ENCODE measurements at places on chromosomes 11 and 22.

DNA sequence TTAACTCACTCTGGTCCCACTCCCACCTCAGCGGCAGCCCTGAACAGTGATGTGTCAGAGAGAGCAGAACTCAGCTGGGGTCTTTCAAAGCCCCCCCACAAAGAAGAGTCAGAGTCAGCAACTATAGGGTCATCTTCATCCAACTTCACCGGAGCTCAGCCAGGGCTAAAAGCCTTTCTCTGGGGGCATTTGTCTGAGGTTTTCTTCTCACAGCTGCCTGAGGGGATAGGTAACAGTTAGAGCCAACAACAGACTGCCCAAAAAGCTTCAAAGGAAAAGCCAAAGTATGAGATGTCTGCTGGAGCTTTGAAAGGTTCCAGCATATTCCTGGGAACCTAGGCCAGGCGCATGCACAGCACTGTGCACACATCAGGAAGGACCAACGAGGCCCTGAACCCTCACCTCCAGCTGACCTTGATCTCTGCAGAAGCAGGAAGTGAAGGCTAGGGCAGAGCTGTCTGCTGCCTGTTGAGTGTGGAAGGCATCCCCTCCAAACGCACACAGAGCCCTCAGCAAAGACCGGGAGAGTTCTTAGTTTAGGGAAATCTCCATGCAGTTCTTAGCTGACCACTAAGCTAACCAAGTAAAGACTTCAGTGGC, 28.1 kb upstream of the COMT start:
- no peak for DNase-seq

DNA sequence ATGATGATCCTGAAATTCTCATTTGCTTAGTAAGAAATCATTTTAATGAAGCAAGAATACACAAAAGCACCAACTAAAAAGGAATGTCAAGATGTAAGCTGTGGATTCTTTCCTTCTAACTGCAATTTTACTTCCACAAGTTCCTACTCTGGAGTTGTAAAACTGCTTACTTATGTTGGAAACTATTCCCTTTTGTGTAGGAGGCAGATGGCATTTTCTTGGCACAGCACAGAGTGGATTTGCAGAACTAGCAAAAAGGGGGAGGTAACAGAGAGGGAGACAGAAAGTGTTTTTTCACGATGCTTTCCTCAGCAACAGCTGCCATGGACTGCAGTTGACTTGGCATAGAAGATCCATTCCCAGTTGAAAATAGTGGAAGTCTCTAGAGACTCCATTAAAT, 1112.0 kb upstream of the RAG2 start:
- peak; percentile 87 for DNase-seq

DNA sequence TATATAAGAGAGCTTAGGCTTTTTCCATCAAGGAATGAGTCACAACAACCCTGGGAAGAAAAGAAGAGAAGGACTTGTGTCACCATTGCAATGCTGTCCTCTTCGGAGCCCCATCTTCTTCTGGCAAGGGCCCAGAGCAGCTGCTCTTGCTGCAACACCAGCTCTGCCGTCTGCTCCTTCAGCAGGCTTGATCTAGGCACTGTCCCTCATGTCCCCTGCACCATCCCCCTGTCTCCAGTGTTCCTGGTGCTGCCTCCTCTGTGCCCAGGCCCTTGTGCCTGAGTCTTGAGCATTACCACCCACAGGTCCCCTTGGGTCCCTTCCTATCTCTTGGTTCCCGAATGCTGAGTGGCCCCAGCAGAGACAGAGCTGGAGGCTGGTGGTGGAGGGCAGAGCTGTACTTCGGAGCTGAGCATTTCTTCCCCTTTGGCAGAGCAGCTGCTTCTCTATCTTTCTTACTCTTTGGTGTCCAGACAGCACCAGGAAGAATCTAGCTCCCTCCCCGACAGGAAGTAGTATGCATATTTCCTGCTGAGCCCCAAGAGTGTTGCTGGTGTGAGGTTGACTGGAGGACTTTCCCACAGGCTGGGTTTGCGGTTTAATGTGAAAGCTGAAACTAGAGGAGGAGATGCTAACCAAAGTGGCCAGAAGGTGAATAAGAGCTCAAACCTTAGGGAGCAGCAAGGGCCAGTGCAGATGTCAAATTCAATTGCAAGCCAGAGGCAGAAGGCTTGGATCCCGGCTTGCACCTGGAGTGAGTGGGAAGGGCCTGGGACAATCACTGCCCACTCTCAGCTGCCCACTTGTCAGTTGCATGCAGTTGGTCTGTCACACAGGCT, 27.8 kb downstream of the WEE1 start:
- no peak for DNase-seq

DNA sequence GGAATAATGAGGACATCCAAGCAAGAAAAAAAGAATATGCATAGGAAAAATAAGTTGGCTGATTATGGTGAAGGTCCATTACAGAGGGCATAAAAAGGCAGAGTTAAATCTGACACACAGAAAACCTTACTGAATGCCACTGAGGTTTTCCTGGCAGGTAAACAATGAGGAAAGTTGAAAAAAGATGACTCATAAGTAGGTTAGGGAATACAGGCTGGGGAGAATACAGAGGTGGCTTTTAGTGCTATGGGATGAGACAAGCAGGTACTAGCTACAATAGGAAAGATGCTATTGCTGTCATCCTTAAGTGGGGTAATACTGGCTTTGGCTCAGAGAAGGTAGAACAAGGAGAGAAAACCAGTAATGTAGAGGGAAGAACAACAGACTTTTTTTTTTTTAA, 44.7 kb downstream of the CSTF3 start:
- no peak for DNase-seq

DNA sequence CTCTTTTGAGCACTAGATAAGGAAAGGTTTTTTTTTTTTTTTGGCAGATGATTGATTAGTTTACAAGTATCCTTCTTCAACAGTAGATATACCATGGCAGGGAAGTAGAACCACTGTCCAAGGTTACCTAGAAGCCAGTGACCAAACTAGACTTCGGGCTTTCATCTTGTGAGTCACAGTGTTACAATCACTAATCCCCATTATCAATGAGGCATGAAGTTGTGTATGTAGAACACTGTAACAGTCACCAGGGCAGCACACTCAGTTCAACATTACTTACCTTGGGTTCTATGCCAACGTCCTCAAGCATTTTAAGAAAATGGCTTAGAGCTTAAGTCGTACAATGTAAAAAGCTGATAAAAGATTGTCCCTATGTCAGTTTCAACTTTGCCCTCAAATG, 430.9 kb downstream of the ETS1 start:
- DNase-seq = no peak

GRCh38 chr11:71937826-71938225, 9.0 kb downstream of the RNF121 start:
- DNase-seq = no peak

DNA sequence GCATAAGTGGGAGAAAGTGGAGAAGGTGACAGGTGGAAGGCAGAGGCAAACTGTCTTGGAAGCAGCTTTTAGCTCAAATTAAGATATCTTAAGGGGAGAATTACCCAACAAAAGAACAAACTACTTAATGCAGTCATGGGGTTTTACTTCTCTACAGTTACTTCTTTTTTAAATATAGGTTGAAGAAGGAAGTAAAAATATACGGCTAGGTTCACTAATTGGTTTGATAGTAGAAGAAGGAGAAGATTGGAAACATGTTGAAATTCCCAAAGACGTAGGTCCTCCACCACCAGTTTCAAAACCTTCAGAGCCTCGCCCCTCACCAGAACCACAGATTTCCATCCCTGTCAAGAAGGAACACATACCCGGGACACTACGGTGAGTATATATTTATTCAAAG, 40.8 kb downstream of the PDHX start:
- no peak for DNase-seq

GRCh38 chr22:26570115-26570514, 19.8 kb downstream of the TPST2 start:
- DNase-seq = no peak

GRCh38 chr11:58905721-58906547, 33.4 kb upstream of the GLYATL1 start:
- DNase-seq = peak; percentile 92

GRCh38 chr11:115488945-115489344, 15.3 kb downstream of the CADM1 start:
- DNase-seq = no peak

- DNase-seq = no peak
These were observed 4.1 kb downstream of the CLCF1 start for GRCh38 chr11:67369275-67369674.

DNA sequence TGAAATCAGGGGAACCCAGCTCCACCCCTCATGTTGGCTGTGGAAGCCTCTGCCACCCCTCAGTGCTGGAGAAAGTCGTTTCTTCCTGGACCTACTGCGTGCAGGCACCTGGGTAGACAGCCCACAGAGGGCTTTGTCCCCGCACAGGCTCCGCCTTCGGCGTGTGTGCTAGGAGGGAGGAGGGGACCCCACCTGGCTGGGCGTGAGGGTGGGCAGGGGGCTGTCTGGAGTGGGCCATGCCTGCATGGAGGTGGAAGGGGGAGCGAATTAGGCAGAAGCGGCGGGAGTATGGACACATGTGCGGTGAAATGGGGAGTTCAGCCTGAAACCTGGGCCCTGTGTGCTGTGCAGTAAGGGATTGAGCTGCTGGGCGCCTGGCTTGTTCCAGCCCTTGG, 49.3 kb downstream of the FBLN1 start:
- DNase-seq = no peak

GRCh38 chr22:33380789-33381530, 322.8 kb upstream of the SYN3 start:
- no peak for DNase-seq

DNA sequence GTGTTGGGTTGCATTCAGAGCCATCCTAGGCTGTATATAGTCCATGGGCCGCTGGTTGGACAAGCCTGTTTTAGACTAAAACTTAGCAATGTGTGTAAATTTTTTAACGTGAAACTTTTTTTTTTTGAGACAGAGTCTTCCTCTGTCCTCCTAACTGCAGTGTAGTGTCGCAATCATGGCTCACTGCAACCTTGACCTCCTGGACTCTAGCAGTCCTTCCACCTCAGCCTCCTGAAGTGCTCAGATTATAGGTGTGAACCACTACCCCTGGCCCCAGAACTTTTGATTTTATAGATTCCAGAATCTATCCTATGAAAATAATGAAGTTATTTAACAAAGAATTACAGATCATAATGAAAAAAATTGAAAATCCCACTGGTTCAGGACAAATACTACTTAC, 29.9 kb upstream of the PANX2 start:
- DNase-seq = no peak

GRCh38 chr11:45603946-45604682, 61.3 kb downstream of the CHST1 start:
- DNase-seq = no peak

DNA sequence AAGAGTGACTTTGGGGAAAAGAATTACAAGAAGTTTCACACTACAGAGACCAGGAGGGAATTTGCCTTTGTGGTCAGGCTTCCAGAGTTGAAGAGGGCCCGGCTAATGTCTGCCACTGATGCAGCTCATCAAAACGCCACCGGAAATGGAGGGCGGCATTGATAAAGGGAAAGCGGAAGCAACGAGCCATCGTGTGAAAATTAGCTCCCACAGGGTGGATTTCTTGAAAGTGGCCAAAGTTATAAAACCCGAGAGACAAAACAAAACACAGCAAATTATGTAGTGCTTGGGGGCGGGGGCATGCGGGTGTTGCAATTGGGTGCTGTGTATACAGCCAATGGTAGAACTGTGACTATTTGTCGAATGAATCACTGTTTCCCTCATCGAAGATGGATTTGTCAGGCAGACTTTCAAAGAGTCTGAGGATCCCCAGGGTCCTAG, 113.0 kb downstream of the ADAMTS15 start:
- no peak for DNase-seq

DNA sequence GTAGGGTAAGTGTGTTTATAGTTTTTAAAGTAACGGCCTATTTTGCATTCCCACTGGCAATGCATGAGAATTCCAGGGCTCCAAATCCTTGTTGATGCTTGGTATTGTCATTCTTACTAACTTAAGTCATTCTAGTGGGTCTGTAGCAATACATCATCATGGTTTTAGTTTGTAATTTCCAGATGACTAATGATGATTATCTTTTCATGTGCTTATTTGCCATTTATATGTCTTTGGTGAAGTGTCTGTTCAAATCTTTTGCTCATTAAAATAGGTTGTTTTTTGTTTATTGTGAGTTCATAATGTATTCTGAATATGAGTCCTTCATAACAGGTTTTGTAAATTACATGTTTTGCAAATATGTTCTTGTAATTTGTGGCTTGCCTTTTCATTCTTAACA, 31.2 kb downstream of the MTMR3 start:
- DNase-seq = no peak

GRCh38 chr22:25061605-25062376, 109.3 kb downstream of the KIAA1671 start:
- no peak for DNase-seq

DNA sequence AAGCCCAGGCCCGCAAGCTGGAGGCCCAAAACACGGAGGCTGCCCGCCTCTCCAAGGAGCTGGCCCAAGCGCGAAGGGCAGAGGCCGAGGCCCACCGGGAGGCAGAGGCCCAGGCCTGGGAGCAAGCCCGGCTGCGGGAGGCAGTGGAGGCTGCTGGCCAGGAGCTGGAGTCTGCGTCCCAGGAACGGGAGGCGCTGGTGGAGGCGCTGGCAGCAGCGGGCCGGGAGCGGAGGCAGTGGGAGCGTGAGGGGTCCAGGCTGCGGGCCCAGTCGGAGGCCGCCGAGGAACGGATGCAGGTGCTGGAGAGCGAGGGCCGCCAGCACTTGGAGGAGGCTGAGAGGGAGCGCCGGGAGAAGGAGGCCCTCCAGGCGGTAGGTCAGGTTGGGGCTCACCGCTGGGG, 4.8 kb downstream of the CCDC88B start:
- no peak for DNase-seq

GRCh38 chr11:61728940-61729219, 23.6 kb upstream of the MYRF start:
- DNase-seq = no peak

DNA sequence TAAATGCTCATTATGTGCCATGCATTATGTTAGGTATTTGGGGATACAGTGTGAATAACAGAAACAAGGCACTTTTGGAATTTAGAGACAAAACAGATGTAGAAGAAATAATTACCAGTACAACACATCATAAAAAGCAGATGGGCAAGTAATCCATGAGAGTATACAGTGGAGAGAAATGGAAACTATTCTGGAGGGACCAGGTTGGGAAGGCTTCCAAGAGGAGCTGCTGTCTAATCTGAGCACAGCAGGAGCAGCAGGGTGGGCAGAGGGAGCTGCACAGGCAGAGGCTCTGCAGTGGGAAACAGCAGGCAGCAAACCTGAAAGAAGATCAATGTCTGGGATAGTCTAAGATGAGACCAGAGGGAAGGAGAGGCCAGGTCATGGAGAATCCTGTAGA, 268.7 kb upstream of the CCDC90B start:
- DNase-seq = peak; percentile 84

- no peak for DNase-seq
These were observed 44.8 kb downstream of the PRR5L start for GRCh38 chr11:36340897-36341296.

- no peak for DNase-seq
These were observed 3.4 kb upstream of the ADAMTS8 start for GRCh38 chr11:130431801-130432200.

DNA sequence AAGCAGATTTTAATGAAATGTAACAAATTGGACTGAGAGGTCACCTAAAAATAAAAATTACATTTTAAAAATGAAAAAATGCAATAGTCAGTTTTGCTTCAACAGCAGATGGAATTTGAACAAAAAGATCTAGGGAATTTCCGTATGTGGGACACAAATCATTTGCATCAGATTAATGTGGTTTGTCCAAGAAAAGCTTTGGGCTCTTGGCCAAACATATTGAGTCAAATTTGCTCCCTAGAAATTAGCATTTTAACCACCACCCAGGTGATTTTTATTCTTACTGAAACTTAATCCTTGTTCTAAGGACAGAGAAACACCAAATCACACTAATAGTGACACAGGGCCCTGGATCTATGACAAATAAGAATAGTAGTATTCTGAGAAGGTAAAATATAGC, 1477.8 kb downstream of the FAM181B start:
- no peak for DNase-seq

GRCh38 chr11:113871336-113871735, 4.0 kb downstream of the USP28 start:
- no peak for DNase-seq
